Caco-2 (cell line): ENCODE measurements at places on chromosomes 5 and 9.

GRCh38 chr9:74848153-74848525, 39.6 kb downstream of the TRPM6 start:
- no peaks in the 10 kb centered on the region for H3K27me3 ChIP-seq
- no peak overlapping the region for H3K4me3 ChIP-seq
- no peaks in the 10 kb centered on the region for H3K4me1 ChIP-seq
- H3K36me3 ChIP-seq, result no peaks in the 10 kb centered on the region
- no peak overlapping the region for H3K27ac ChIP-seq
- no peak for DNase-seq

DNA sequence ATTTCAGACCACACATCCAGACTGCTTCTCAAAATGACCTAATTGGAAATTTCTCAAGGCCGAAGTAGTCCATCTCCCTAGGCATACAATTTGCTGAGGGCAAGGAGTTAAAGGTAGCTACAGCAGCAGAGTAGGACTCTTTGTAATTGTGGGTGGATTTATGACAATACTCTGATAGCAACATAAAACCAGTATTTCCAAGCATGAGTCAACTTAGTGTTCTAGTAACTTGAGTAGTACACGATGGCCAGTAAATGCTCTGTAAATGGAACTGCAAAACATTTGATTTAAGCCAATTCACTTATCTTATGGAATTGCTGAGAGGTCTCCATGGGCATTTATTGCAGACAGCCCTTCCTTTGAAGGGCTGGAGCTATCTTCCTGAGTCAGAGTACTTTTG, 352.2 kb downstream of the PLK2 start:
- no peaks in the 10 kb centered on the region for H3K4me1 ChIP-seq
- DNase-seq, result no peak
- no peak overlapping the region for H3K27ac ChIP-seq
- no peaks in the 10 kb centered on the region for H3K27me3 ChIP-seq
- H3K36me3 ChIP-seq, result no peaks in the 10 kb centered on the region

DNA sequence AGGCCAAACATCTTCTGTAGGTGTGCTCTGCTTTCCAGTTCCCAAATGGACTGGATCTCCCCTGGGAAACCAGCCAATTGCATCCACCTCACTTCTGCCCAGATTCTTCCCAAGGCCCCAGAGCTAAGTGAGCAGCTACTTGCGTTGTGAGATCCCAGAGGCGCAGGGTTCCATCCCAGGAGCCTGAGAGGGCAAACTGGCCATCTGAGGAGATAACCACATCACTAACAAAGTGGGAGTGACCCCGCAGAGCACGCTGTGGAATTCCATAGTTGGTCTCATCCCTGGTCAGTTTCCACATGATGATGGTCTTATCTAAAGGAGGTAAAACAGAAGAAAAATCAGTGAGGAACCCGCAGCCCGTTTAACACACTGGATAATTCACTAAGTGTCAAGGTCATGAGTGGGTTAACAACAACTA, 1.7 kb downstream of the RACK1 start:
- H3K27ac ChIP-seq, result peak overlapping the region; percentile 100
- H3K4me3 ChIP-seq, result peak overlapping the region; percentile 87
- H3K27me3 ChIP-seq, result no peaks in the 10 kb centered on the region
- H3K36me3 ChIP-seq, result peaks cover 26% of the 10 kb centered on the region
- peaks cover 21% of the 10 kb centered on the region for H3K4me1 ChIP-seq
- DNase-seq, result no peak

- H3K36me3 ChIP-seq, result no peaks in the 10 kb centered on the region
- H3K4me1 ChIP-seq, result no peaks in the 10 kb centered on the region
- DNase-seq, result no peak
- H3K4me3 ChIP-seq, result no peak overlapping the region
Measured at GRCh38 chr9:103319979-103320378, 324.8 kb downstream of the CYLC2 start.

- DNase-seq, result no peak
- H3K4me1 ChIP-seq, result peaks cover 4% of the 10 kb centered on the region; the same call in 1 of the 2 replicates
- no peak overlapping the region for H3K4me3 ChIP-seq
- no peak overlapping the region for H3K27ac ChIP-seq
- H3K27me3 ChIP-seq, result no peaks in the 10 kb centered on the region
- no peaks in the 10 kb centered on the region for H3K36me3 ChIP-seq
Measured at GRCh38 chr5:149679876-149680809, 50.0 kb upstream of the PPARGC1B start.

- H3K4me3 ChIP-seq, result no peak overlapping the region
- DNase-seq, result no peak
- H3K27ac ChIP-seq, result no peak overlapping the region
- no peaks in the 10 kb centered on the region for H3K4me1 ChIP-seq
Measured at GRCh38 chr9:99677281-99677680, 144.4 kb upstream of the NR4A3 start.

DNA sequence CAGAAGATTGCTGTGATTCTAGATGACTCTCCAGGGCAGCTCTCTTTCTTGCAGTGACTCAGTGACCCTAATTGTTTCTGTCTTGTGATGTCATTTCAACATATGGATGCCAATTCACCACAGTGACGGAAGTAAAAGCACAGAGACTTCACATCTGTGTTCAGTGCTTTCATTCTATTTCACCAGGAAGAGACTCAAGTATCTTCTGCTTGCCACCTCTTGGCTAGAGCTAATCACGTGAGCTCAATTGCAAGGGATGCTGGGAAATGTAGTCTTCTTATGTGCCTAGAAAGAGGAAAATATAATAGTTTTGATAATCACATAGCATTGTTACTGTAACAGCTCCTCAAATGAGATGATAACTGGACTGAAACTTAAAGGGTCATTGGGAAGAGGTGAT, 453.3 kb upstream of the KLF4 start:
- H3K4me3 ChIP-seq, result no peak overlapping the region
- no peak for DNase-seq
- no peaks in the 10 kb centered on the region for H3K27me3 ChIP-seq
- H3K36me3 ChIP-seq, result no peaks in the 10 kb centered on the region
